ENCODE measurements at places on chromosomes 12 and 14.

- no peak for DNase-seq
Observed at GRCh38 chr14:65237941-65238340, 135.6 kb upstream of the MAX start.

- no peak for DNase-seq
Observed at GRCh38 chr14:89443042-89443629, 26.1 kb upstream of the FOXN3 start.

- DNase-seq = no peak
Observed at GRCh38 chr12:24730489-24730896, 218.4 kb downstream of the BCAT1 start.

DNA sequence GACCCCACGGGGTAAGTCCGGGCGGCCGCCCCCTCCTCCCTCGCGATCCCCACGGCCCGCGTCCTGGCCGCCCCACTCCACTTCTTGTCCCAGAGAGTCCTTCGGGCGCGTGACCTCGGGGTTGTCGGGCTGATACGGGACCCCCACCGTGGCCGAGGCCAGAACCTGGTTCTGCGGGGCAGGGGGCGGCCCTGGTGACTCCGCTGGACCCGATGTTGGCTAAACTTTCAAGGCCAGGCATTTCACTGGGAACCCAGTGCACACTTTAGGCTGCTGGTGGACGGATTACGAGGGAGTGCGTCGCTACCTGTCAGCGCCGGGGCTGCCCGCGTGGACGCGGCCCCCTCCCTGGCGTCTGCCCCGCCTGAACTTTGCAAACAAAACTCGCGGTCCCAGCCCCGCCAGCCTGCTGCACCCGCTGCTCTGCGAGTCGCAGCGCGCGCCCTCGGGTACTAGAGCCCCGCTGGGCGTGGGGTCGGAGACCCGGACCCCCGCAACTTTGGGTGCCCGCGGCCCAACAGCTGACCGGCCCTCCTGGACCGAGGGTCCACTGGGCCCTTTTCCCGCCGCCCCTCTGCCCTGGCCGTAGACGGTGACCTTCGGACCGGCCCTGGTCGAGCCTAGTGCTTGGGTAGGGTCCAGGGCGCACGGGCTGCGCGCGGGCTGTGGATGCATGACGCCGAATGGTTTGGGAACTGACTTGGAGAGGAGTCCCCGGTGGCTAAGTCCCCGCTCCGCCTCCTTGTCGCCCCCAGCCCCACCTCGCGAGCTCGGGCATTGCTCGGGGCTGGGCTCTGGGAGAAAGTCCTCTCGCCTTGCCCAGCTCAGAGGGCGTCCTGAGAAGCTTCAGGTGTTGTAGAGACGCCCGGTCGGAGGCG is 624 bp downstream of the RIN3 start:
- DNase-seq = peak; percentile 41

DNA sequence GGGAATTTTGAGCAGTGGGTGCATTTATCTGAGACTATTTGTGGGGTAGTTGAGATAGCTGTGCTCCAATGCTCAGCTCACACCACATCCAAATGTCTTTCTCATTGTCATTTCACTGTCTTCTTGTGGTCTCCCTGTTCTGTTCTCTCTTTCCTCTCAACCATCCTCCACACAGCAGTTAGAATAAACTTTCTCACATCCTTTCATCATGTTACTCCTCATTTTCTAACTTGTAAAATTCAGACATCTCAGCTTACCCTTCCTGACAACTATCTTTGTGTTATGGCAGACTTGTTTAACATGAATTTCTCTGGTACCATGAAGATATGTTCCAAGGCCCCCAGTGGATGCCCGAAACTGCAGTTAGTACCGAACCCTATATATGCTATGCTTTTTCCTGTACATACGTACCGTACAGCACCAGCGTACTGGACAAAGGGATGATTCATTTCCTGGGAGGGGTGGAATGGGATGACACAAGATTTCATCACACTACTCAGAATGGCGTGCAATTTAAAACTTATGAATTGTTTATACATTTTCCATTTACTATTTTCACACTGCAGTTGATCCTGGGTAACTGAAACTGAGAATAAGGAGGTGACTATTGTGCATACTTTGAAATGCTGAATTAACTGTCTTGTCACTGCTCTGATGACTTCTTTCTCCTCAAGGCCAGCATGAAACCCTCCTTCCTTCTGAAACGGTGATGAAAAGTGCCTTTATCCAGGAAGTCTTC is 177.1 kb upstream of the SLC38A2 start:
- DNase-seq = no peak

DNA sequence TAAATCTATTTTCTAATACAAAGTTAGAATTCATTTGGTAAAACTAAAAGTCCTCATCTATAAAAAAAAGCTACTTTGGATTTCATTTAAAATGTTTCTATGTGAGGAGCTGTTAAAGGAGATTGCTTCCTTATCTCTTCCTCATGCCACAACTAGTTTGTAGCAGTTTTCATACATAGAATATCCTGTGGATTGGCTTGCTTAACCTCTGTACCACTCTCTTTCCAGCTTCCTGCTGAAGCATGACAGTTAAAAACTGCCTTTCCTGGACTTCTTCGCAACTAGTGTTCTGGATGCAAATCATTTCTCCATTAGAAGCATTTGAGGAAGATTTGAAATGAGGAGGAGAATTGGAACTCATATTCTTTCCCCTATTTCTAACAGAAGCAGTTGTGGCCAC is 49.6 kb downstream of the ST8SIA1 start:
- no peak for DNase-seq

GRCh38 chr12:12008931-12009611 is 61.7 kb upstream of the BCL2L14 start:
- peak; percentile 21 for DNase-seq

GRCh38 chr12:105067511-105068031 is 16.7 kb downstream of the ALDH1L2 start:
- no peak for DNase-seq

GRCh38 chr12:84632556-84632955 is 280.0 kb downstream of the SLC6A15 start:
- no peak for DNase-seq

GRCh38 chr14:22978487-22978837 is 3.9 kb downstream of the AJUBA start:
- no peak for DNase-seq

DNA sequence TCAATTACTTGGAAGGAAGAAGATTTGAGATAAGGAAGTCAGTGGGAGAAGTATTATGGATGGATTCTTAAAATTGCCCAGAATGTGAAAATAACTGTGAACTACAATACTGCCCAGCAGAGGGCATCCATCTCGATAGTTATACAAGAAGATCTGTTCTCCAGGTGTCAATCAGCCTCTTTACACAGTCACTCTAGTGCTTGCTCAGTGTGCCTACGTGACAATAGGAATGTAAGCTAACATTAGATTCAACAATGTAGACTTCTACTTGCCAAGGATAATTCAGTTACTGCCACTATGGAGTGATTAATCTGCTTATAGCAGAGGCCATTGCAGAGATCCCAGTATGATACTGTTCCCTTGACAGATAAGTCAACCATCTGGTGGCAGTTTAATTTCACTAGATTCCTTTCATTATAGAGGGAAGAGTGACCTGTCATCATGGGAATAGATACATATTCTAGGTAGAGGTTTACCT is 10.6 kb upstream of the MAP4K5 start:
- DNase-seq = peak; percentile 26

- DNase-seq = no peak
Observed at GRCh38 chr12:55893723-55894122, 34.0 kb downstream of the PYM1 start.

GRCh38 chr12:70603044-70603443 is 34.2 kb downstream of the PTPRB start:
- DNase-seq = no peak

DNA sequence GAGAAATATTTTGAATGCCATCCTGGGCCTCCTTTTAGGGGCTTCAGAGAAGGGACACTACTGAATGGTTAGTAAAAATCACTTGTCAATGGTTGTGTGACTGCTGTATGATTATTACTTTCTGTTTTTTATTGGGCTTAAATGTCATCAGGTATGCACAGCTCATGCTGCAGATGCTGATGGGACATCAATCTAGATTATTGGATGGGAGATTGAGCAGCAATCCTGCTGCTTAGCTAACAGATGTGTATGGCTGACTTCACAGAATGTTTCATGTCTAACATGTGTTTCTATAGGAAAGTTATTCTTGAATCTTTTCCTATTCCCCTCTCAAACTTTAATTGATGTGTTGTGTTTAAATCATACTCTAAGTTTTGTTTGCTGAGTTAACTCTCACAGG is 166.8 kb downstream of the RMST start:
- no peak for DNase-seq

- no peak for DNase-seq
Observed at GRCh38 chr12:47843226-47843980, 23.7 kb upstream of the HDAC7 start.

DNA sequence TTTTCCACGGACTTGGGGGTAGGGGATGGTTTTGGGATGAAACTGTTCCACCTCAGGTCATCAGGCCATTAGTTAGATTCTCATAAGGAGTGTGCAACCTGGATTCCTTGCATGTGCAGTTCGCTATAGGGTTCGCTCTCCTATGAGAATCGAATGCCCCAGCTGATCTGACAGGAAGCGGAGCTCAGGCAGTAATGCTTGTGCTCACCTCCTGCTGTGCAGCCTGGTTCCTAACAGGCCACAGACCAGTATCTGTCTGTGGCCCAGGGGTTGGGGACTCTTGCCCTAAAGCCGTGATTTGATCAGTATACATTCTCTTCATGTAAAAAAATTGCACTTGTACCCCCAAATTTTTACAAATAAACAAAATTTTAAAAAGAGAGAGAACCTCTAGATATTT is 219.4 kb upstream of the CPNE8 start:
- DNase-seq = no peak

DNA sequence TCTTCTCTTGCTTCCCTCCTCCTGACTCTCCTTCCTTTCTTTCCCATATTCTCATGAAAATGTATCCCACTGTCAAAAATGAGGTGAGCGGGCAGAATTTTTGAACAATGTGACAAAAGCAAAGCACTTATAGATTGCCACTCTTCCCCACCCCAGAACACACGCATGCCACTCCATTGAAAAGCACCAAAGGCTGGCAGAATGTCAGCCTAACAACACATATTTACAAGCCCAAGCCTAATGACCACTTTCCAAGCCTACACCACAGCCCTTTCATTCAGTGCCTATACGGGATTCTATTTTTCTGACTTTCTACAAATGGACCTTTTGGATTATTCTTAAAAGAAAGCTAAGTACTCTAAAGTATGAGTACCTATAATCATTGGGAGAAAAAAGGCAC is 62.9 kb upstream of the METAP2 start:
- DNase-seq = no peak

DNA sequence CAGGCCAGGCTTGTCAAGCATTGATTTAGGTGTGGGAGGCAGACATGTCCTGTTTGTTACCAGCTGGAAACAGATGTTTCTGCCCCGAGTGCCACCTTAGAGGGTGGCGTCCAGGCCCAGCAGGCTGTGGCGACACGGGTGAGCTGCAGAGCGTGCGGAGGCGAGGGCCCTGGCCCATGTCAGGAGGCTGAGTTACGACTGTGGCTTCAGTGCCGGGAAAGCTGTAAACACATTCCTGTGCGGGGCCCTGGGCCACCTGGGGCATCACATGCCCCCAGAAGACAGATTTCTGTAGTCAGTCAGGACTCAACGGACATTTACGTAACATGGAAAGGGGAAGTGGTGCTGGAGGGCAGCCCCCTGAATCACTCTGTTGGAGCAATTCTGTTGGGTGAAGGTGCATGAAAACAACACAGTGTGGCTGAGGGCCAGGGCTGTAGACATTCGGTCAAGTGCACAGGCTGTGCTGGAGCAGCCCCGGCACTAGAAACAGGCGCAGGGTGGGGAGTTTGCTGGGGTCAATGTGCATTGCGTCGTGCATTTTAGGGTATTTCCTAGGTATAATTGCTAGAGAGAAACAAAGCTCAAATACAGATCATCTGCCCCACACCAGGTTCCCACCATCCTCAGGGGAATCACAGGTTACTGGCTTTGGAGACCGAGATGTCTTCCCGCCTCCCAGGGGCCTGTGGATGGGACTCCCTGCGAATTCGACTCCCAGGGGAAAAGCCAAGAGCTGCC is 291.8 kb downstream of the TMEM121 start:
- no peak for DNase-seq

- no peak for DNase-seq
Observed at GRCh38 chr12:25052914-25053211, 104.0 kb upstream of the BCAT1 start.

GRCh38 chr12:42996869-42997431 is 407.4 kb upstream of the PRICKLE1 start:
- DNase-seq = no peak

- DNase-seq = no peak
Observed at GRCh38 chr14:55733599-55733998, 153.6 kb downstream of the KTN1 start.

DNA sequence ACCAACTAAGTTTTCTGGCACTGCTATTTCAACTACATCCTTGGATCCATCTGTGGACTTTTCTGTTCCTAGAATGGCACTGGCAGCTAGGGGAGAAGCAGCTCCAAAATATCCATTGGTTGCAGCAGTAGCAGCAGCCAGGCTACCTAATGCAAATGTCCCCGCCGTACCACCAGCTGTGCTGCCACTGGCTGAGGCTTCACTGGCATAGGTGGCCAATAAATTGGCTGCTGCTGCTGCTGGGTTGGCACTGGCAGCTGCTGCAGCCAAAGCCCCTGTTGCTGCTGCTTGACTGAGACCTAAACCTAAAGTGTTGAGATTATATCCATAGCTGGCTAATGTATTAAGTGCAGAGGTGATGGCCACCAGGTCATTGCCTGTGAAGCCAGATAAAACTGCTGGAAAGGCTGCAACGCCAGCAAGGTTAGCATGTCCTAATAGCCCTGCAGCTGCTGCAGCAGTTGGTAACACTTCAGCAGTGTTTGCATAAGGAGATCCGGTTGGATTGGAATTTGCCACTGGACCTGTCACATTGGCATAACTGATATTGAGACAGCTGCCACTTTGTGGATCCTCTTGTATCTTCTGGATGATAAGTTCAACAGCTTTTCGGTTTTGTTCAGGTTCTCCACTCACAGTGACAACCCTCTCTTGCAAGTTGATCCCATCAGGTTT is 149.5 kb downstream of the NOVA1 start:
- DNase-seq = no peak

GRCh38 chr14:56896922-56897321 is 86.6 kb upstream of the OTX2 start:
- no peak for DNase-seq

- no peak for DNase-seq
Observed at GRCh38 chr14:94016446-94016976, 9.6 kb upstream of the OTUB2 start.

DNA sequence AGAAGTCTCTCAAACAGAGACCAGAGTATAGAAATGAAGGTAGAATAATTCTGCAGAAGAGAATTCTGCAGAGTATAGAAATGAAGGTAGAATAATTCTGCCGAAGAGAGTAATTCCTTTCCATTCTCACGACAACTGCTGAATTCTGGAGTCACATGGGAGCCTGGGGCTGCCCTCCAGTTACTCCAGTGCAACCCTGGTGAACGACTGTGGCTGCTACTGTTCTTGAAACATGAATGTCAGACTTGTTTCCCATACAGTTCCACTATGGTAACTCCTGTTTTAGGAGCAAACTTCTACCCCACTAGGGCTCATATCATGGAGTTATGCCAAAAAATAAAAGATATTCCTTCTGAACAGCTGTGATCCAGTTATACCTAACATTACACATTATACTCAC is 164.4 kb downstream of the KICS2 start:
- DNase-seq = no peak

- DNase-seq = no peak
Observed at GRCh38 chr14:39576736-39577135, 144.5 kb upstream of the FBXO33 start.
